ENCODE measurements at places on chromosomes 11 and 22.

- H3K4me1 ChIP-seq = peaks cover 20% of the 10 kb centered on the region
- H3K36me3 ChIP-seq = peaks cover 6% of the 10 kb centered on the region
- no peak overlapping the region for H3K27ac ChIP-seq
- no peak overlapping the region for H3K4me3 ChIP-seq
- H3K27me3 ChIP-seq = no peaks in the 10 kb centered on the region
Observed at GRCh38 chr11:96161307-96162089, 181.5 kb downstream of the MAML2 start.

DNA sequence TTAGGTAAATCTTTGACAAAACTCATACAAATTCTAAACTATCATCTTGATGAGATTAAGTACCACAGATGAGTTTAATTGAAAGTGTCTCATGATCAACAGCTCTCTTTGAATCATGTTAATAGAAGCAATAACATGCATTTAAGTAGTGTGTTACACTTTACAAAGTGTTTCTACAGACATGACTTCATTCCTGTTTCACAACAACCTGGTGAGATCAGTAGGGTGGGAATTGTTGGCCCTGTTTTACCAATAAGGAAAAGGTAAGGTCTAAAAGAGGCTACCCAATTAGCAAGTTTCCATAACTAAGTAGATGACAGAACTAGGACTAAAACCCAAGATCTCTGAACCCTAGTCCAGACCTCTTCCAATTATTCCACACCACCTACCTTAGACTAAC is 12.7 kb upstream of the PRSS23 start:
- DNase-seq = no peak
- H3K4me1 ChIP-seq = no peaks in the 10 kb centered on the region
- H3K4me3 ChIP-seq = no peak overlapping the region
- peaks cover 11% of the 10 kb centered on the region for H3K27me3 ChIP-seq
- H3K36me3 ChIP-seq = no peaks in the 10 kb centered on the region

DNA sequence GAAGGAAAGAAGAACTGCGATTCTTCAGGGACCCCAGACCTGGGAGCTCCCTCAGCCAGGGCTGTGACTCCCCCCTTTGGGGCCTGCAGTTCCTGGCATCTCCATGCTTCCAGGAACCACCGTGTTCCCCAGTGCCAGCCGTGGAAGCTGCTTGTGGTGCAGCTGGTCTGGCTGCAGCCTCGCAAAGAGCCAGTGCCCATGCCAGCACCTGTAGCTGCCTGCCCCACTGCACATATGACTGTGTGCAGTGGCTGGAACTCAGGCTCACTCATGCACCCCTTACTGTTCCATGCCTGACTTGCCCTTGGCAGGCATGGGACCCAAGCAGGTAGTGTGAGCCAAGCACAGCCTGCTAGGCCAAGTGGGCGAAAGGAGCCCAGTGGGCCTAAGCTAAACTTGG is 401.3 kb downstream of the LRRC4C start:
- no peak overlapping the region for H3K27ac ChIP-seq
- H3K36me3 ChIP-seq = no peaks in the 10 kb centered on the region
- no peak overlapping the region for H3K4me3 ChIP-seq
- H3K27me3 ChIP-seq = no peaks in the 10 kb centered on the region

GRCh38 chr11:44633641-44634040 is 68.2 kb downstream of the CD82 start:
- no peak overlapping the region for H3K4me3 ChIP-seq
- peak; percentile 26 for DNase-seq
- H3K36me3 ChIP-seq = no peaks in the 10 kb centered on the region
- no peak overlapping the region for H3K27ac ChIP-seq
- H3K4me1 ChIP-seq = peaks cover 7% of the 10 kb centered on the region

DNA sequence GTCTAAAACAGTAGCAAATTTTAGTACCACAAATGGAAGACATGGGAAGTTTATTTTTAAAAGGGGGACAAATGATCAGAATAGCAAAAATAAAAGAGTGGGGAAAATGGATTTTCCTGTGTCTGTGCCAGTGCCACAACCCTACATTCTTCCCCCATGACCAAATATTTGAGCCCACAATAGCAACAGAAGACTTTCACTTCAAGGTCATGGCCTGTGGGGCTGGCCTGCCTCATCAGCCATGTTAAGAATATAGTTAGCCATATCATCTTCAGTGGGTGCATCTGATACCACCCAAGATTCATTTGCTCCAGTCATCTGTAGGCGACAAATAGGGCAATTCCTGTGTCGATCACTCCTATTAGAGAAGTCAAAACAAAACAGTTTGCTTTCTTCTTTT is 26.3 kb downstream of the RNF141 start:
- no peak overlapping the region for H3K27ac ChIP-seq
- peaks cover 11% of the 10 kb centered on the region for H3K36me3 ChIP-seq
- no peak overlapping the region for H3K4me3 ChIP-seq
- DNase-seq = no peak
